Stimulated activated CD4-positive, alpha-beta T cell treated with anti-CD3 and anti-CD28 coated beads, Interleukin-12 subunit alpha, Interleukin-12 subunit beta, amount 100 ng/mL, for 48 hours (primary cell): ENCODE measurements at places on chromosomes 7 and 10.

- no peak for DNase-seq
Observed at GRCh38 chr7:131595699-131596098, 39.3 kb upstream of the PODXL start.

DNA sequence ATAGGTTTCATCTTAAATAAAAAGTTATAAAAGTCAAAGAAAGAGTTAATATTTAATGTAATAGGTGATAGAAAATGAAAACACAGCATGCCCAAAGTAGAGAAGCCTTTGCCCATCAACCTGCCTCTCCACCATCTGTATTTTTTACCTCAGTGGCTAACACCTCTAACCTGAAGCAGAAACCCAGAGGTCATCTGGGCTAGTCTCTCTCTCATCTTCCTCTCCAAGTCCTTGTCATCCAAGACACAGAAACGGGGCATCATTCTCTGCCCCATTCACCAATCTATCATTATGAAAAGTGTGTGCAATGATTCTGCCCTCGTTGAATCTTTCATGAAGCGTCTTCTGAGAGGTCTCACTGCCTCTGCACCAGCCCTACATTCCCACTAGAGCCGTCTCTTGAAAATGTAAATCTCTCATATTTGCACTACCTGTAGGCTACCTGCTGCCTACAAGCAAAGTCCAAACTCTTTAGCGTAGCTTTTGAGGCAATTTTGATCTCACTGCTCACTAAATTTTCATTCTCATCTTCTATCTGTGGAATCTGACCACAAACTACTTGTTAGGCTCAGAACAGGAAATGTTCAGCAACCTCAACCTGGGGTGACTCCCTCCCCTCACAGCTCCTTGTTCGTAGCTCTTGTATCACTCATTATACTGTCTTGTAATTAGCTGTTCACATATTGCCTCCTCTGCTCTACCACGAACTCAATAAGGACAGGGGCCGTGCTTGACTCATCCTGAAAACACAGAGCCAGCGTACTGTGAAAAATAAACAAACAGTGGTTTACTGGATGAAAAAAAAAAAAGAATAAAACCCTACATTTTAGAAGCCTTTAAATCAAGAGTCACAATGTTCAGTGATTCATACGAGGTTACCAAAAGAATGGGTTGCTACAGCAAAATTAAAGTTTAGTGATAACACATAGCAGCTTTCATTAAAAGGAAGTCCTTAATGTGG, 83.1 kb downstream of the CTNNA3 start:
- DNase-seq: peak; percentile 36

DNA sequence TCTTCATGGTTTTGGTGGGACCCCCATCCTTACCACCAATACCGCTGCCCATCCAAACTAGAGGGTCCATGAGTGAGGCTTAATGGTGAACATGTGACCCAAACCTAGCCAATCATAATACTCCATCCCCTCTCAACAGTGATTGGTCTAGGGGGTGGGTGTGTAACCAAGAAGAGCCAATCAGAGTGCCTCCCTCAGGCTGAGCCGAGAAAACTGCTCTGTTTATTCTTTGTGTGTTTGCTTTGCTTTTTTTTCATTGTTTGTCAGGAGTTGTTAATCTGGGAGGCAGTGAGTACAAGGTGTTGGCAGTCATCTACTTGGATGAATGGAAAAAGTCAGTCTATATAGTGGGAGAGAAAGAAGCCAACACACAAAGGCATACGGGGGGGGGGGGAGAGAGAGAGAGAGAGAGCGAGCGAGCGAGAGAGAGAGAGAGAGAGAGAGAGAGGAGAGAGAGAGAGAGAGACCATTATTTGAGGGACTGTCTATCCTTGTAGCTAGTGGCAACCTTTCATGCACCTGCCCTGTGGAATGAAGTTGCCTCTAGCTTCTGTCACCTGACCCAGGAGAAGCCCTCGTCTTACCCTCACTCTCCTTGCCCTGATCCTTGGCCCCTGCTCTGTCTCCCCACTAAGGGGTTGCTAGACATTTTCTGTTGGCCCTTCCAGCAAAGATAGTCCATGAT, 441.7 kb downstream of the TYW1 start:
- no peak for DNase-seq

- no peak for DNase-seq
Observed at GRCh38 chr7:117004899-117005298, 51.6 kb downstream of the ST7 start.

DNA sequence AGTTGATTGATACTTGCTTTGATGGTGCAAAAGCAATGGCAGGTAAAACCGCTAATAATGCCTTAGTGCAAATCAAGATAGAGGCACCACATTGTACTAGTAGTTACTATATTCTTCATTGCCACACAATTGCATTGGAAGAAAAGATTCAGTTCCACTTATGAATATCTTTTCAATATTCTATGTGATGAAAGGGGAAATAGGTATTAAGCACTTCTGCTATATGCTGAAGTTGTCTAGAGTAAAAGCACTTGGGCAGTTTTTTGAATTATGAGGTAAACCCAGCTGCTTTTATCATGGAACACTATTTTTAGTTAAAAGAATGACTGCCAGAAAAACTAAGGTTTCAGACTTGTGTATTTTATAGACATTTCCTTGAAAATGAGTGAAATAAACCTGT, 15.5 kb downstream of the ENTPD7 start:
- no peak for DNase-seq

- DNase-seq: no peak
Observed at GRCh38 chr10:125976960-125977605, 80.7 kb downstream of the FANK1 start.

- DNase-seq: no peak
Observed at GRCh38 chr7:137981668-137982067, 20.2 kb downstream of the CREB3L2 start.

DNA sequence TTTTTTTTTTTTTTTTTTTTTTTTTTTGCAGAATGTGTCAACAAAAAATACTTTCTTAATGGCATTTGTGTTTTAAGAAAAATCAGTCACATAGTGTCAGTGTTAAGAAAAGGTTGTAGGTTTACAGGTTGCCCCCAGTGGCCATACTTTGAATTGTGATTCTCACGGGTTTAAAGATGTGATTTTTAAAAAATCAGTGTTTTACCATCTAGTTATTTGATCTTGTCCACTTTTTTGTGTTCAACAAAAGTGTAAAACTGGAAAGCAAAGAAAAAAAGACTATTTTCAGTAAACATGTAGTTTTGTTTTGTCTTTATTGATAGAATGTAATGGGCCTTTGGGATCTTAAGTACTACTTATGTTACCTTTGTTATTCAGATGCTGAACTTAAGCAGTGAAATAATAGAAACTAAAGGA, 25.7 kb downstream of the SUV39H2 start:
- DNase-seq: no peak

DNA sequence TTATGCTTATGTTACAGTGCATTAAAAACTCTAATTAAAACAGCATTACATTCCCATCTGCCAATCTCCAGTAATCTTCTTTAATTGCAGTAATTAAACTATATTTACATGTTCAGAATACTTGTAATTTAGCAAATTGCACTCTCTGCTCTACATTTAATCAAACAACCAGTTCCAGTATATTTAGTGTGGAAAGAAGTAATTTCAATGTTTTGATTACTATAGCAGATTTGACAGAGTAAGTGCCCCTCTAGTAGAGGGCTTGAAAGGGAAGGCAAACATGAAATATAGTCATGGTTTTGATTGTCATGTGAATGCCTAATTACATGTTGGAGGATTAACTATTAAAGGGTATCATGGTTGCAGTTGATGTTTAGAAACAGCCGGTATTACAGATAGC, 739.7 kb downstream of the AUTS2 start:
- DNase-seq: no peak

- peak; percentile 11 for DNase-seq
Observed at GRCh38 chr10:28217848-28218247, 85.0 kb downstream of the MPP7 start.

GRCh38 chr7:131897016-131897789, 340.8 kb upstream of the PODXL start:
- no peak for DNase-seq

DNA sequence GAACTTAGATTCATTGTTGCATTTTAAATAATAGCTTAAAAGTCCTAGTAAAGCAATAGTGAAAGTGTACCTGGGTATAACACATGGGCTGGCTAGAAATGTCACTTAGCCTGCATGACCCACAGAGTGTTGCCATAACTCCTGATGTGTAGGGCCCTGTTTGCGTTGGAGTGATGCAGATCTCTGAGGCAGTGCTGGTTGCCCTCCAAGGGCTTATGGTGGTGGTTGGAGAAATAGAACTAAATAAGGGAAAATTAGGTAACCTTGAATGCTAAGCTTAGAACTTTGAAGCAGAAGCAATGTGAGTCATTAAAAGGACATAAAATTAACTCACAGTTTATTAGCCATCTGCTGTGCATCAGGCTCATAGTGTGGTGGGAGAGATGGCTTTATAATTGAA, 105.7 kb downstream of the CCNY start:
- DNase-seq: no peak

DNA sequence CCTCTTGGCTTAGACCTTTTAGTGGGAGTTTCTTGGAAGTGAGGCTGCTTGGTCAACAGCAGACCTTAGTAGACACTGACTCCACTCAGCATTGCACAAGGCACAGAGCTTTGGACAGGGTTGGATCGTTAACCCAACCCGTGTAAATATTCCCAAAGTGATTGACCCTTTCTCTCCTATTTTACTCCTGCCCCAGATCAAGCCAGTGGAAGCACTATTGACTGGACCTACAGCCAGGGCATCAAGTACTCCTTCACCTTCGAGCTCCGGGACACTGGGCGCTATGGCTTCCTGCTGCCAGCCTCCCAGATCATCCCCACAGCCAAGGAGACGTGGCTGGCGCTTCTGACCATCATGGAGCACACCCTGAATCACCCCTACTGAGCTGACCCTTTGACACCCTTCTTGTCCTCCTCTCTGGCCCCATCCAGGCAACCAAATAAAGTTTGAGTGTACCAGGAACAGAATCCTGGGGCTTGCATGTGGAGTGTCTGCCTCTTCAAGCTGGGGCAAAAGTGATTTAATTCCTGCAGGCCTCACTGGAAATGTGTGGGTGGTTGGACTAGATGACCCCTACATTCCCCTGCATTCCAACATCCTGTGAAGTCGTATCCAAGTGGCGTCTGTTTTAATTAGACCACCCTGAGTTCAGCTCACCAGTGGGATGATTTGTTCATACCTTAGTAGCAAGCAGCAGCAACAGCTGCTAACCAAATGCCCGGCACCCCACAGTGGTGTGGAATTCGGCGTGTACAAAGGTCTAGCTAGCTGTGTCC, 7.5 kb downstream of the CPA1 start:
- no peak for DNase-seq

DNA sequence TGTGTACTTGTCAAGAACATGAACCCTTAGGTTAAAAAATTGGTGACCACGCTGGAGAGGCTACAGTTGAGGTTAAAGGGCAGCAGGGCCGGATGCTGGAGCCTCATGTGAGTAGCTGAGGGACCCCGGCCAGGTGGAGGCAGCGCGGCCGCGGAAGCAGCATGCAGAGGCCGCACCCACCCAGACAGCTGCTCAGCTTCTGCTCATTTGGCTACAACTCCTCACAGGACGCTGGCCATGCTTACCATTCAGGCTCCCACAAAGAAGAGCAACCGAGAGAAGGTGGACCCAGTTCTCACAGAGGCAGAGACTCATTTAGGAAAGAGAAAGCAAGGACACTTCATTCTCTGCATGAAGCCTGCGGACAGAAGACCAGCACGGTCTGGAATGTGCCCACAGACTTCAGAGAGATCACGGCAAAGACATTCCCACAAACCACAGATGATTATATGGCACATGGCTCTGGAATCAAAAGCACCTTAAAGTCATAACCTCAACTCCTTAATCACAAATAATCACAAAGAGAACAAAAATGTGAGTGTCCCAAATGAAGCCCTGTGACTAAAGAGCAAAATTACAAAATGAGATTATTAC, 94.4 kb downstream of the VOPP1 start:
- DNase-seq: no peak

GRCh38 chr7:69518705-69519077, 79.6 kb upstream of the AUTS2 start:
- DNase-seq: no peak

GRCh38 chr7:45399069-45399468, 175.1 kb upstream of the ADCY1 start:
- DNase-seq: no peak

DNA sequence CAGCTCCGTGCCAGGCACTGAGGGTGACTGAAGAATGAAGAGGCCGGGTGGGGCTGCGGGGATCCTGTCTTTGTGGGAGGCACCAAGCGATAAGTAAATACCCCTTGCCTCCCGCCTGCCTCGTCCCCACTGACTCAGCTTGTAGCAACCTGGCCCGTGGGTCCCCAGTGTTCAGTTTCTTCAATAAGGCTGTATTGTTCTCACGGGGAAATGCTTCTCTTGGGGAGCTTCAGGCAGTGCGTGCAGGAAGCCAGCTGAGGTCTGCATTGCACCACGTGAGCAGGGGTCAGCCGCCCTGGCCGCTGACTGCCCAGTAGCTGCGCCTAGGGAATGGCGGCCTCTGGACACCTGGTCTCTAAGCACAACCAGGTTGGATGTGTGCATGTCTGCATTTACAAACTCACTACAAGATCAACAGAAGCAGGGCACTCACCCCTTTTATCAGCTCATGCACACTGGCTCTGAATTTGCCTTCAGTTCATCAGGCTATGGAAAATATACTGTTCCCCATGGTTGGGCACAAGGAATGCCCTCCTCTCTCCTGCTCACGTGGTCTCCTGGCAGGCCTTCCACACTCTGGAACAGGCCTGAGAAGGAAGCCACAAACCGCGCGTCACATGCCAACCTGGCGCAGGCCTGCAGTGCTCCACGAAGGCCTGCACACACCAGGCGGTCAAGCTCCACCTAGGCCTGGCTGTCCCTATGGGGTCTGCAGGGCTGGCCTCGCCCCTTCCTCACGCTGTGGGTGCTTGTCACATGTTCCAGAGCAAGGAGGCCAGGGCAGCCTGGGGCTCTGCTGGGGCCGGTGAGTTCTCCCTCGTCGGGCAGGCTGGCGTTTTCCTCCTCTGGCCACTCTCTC, 135.7 kb upstream of the RNF32 start:
- no peak for DNase-seq

DNA sequence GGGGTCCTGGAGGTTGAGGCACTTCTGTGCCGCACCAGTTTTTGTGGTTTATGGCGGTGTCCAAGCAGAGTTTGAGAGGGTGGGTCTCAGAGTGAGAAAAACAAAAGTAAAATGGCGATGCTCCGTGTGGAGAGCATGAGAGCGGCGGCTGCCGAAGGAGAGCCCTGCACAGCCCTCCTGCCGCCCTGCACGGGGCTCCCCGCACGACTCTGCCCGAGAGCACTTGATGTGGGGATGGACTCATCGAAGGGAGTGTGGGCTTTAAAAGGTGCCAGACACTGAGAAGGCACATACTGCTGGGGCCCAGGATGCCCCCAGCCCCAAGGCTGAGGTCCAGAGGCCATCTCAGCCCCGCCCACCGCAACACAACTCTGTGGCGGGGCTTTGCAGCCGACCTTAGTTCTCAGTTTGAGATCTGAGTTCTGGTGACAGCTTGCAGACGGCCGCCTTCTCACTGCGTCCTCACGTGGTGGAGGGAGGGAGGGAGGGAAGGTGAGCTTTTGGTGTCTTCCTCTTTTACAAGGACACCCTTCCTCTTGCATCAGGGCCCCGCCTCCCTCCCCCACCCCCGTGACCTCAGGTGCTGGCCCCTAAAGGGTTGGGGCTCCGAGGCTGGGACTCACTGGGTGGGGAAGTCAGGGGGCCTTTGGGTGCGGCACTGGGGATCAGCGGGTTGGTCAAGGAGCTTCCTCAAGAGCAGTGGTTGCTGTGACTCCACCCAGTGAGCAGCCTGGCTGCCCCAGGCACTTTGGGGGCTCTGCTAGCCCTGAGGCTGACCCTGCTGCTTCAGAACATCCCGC, 69.1 kb downstream of the NKX6-2 start:
- DNase-seq: no peak
